ENCODE measurements at places on chromosomes 6 and 20.
A peak's percentile ranks its signal among the peaks of the same experiment; 100 is the strongest.

- no peak for DNase-seq
Measured at GRCh38 chr6:122798099-122798641, 9.1 kb downstream of the SMPDL3A start.

DNA sequence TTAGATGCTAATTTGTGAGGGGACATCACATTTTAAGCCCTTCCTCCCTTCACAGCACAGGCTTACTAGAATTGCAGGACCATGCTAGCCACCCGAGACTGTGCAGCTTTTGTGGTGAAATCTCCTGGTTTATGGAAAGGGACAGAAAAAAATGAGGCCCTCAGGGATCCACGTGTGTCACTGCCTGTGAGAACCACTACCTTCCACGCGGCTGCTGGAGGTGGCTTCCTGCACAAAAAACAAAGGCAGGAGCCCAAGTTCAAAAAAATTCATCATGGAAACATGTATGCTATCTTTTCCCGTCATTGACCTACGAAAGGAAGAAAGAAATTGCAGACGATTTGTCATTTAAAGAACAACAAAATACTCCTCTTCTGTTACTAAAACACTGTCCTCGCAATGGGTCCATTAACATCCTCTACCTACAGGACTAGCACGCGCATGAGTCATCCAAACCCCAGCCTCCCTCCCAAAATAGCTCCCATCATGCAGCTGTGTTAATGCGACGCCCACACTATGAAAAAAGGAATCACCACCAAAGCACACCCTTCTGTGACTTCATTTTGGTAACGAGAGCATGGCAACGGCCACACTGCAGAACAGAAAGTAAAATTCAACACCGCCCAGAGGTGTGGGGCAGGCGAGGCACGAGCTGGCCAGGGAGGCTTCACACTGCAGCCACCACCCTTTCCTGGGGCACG, 45.7 kb downstream of the RAMACL start:
- DNase-seq, result peak; percentile 45

DNA sequence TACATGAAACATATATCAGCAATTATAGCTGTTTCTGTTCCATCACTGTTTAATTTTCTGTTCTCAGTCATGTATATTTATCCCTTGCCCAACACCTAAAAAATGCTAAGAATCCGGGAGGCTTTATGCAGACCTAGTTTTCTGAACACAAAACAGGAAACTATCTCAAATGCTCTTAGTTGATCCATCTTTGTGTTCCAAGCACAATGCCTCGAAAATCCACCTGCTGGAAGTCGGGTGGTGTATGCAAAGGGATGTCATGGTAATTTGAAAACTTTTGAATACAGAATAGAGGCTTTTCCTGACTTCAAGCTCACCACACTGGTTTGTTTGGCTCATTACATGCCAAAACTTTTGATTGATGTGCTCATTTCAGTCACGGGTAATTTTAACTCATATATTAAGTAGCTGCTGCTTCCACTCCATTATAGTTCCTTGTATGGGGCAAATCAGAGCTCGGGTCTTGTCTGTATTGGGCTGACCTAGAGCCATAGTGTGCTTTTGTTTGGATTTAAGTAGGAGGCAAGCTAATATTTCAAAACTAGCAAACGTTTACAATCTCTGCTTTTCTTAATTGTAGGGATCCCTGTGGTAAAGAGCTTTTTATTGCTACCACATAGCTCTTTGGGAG, 646.5 kb upstream of the EPHA7 start:
- DNase-seq, result no peak

GRCh38 chr6:149114167-149114566, 203.3 kb upstream of the TAB2 start:
- no peak for DNase-seq

- no peak for DNase-seq
Measured at GRCh38 chr6:162864911-162865310, 137.1 kb downstream of the PACRG start.

GRCh38 chr20:52859156-52859876, 112.8 kb upstream of the TSHZ2 start:
- DNase-seq, result no peak

DNA sequence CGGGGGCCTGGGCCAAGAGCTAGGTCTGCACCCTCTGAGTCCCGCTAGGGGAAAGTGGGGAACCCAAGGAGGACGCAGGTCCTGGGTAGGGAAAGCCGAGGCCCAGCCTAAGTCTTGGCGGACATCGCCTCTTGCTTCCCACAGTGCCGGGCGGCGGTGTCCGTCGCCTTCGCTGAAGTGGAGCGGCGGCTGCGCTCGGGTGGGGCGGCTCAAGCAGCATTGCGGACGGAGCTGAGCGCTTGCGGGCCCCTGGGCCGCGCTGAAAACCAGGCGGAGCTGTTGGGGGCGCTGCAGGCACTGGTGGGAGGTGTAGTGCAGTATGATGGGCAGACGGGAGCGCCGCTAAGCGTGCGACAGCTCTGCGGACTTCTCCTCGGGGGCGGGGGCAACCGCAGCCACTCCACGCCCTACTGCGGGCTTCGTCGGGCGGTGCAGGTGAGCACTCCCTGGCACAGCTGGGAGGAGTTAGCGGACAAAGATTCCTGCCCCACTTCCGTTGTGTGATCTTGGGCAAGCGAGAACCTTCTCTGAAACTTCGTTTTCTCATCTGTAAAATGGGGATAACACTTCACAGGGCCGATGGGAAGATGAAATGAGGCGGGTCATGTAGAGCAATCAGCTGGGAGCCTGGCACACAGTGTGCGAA, 4.2 kb downstream of the PRSS16 start:
- peak; percentile 19 for DNase-seq

DNA sequence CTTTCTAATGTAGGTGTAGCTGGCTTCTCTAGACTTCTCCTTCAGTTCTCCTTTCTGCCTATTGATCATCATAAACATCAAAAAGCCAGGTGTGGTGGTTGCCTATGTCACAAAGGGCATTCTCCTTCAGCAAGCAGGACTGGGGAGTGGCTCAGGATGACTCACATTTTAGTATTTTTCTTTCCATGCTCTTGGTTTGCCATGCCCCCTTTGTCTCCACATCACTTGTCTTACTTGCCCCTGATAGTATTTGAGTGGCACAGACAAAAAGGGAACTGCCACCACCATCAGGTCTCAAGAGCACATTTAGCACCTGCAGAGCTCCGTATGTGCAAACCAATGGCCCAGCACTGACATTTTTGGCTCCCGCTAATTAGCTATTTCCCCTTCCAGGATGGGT, 698.8 kb downstream of the DHX35 start:
- DNase-seq, result no peak

- DNase-seq, result peak; percentile 49
Measured at GRCh38 chr20:49668181-49668877, 45.3 kb downstream of the B4GALT5 start.

GRCh38 chr6:22784601-22785410, 215.4 kb downstream of the HDGFL1 start:
- no peak for DNase-seq

GRCh38 chr6:15284743-15285142, 38.9 kb downstream of the JARID2 start:
- DNase-seq, result no peak
